ENCODE measurements at places on chromosomes 6 and 20.

GRCh38 chr20:48606841-48607543 lies 220.8 kb downstream of the PREX1 start:
- DNase-seq, result no peak
- H3K4me1 ChIP-seq, result no peaks in the 10 kb centered on the region
- no peaks in the 10 kb centered on the region for H3K36me3 ChIP-seq
- no peak overlapping the region for H3K27ac ChIP-seq

- peaks cover 4% of the 10 kb centered on the region for H3K4me1 ChIP-seq
- no peaks in the 10 kb centered on the region for H3K27me3 ChIP-seq
- no peak overlapping the region for H3K4me3 ChIP-seq
- H3K27ac ChIP-seq, result no peak overlapping the region
- no peaks in the 10 kb centered on the region for H3K36me3 ChIP-seq
Measured at GRCh38 chr6:14726816-14727493, 518.9 kb upstream of the JARID2 start.

DNA sequence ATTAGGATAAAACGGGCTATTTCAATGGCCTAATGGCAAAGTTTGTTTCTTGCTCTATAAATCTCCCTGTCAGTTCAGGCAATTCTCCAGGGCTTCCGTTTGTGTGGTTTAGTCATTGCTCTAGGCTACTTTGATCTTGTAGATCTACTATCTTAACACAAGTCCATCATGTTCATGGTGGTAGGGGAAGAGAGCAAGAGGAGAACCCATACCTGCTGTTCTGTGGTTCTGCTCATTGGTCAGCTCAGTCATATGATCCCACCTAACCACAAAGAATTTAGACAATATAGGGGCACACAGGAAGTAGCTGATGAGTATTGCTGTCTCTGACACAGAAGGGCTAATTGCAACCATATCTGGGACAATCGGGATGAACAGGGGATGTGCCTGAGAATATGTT lies 4.9 kb upstream of the DEK start:
- peaks cover 6% of the 10 kb centered on the region for H3K4me1 ChIP-seq
- H3K27ac ChIP-seq, result no peak overlapping the region
- no peak for DNase-seq
- no peaks in the 10 kb centered on the region for H3K36me3 ChIP-seq
- no peaks in the 10 kb centered on the region for H3K27me3 ChIP-seq

DNA sequence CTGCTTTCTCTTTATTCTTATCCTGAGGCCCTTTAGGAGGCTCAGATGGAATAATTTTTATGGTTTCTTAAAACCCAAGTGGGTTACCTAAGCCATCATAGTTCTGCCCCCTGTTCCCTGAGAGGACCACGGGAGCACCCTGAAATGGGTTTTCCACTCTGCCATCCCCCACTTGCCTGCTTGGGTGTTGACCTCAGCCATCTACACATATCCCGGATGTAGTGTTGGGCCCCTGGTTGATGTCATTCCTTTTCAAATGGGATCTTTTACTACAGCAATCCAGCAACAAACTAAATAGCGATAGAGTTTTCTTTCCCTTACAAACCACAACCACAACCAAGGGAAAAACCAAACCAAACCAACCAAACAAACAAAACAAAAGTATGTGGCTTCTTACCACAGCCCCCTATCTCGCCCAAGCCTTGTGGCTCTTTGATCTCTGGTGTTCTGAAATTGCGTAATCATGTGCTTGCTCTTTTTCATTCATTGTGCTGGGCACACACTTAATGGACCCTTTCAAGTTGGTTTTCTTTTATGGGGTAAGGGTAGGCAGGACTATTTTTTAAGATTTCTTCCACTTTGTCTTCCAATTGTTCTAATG lies 154.9 kb downstream of the ESR1 start:
- H3K27ac ChIP-seq, result no peak overlapping the region
- H3K4me3 ChIP-seq, result no peak overlapping the region
- no peaks in the 10 kb centered on the region for H3K27me3 ChIP-seq
- no peaks in the 10 kb centered on the region for H3K36me3 ChIP-seq
- H3K4me1 ChIP-seq, result no peaks in the 10 kb centered on the region
- DNase-seq, result no peak

DNA sequence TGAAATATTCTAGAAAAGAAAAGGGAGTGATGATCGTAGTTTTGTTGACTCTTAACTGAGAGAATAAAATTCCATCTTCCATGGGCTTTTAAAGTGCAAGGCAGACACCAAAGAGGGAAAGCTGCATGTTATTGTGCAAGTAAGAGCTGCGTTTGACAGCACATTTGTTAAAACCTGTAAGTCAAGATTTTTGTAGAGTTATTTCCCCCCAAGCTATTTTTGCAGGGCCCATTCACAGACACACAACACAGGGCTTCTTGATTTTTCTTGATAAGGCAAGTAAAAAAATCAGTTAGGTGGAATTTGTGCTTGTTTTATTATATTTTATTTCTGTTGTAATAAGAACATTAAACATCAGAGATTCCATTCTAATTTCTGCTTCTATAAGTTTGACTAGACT lies 13.8 kb downstream of the CFAP206 start:
- H3K4me1 ChIP-seq, result no peaks in the 10 kb centered on the region
- no peaks in the 10 kb centered on the region for H3K27me3 ChIP-seq
- no peak for DNase-seq
- H3K36me3 ChIP-seq, result no peaks in the 10 kb centered on the region

- no peaks in the 10 kb centered on the region for H3K36me3 ChIP-seq
- H3K4me3 ChIP-seq, result no peak overlapping the region
- H3K4me1 ChIP-seq, result peaks cover 19% of the 10 kb centered on the region
- H3K27ac ChIP-seq, result no peak overlapping the region
Measured at GRCh38 chr6:14641423-14642135, 524.0 kb downstream of the CD83 start.

DNA sequence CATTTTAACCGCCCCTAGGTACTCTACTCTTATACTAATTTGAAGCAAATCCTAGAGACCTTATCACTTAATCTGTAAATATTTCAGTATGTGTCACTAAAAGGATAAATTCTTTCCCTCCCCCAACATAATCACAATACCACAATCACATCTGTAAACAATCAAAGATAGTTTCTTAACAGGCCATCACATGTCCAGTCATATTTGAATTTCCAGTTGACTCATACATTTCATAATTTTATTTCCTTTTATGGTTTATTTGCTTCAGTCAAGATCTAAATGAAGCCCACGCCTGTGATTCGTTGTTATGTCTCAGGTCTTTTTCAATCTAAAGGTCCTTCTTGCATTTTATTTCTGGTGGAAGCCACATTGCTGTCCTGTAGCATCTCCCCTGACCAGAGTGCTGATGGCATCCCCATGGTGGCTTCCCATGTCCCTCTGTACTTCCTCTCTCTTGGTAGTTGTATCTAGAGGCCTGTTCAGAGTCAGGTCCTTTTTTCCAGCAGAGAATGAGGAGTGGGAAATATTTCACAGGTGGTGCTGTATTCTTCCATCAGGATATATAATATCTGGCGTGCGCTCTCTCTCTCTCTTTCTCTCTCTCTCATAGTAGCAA lies 128.6 kb upstream of the SLC22A23 start:
- no peak overlapping the region for H3K27ac ChIP-seq
- no peaks in the 10 kb centered on the region for H3K36me3 ChIP-seq
- no peak overlapping the region for H3K4me3 ChIP-seq
- H3K4me1 ChIP-seq, result no peaks in the 10 kb centered on the region
- no peak for DNase-seq

DNA sequence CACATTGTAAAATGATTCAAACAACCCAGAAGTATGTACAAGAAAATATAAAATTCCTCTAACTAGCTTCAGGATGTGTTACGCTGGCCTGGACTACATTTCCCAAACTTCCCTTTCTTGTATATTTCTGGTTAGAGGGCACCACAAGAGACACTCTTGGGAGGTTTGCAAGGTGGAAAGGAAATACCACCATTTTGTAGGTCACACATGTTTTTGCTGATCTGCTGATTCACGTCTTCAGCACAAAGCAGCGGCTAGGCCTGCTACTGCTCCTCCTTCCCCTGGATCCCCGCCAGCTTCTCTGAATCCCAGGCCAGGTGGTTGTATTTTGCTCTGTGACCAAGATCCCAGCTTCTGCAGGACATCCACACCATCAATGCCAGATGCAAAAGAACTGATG lies 104.2 kb downstream of the AGPAT4 start:
- H3K27ac ChIP-seq, result no peak overlapping the region
- peaks cover 27% of the 10 kb centered on the region for H3K4me1 ChIP-seq
- peaks cover 15% of the 10 kb centered on the region for H3K36me3 ChIP-seq
- H3K27me3 ChIP-seq, result no peaks in the 10 kb centered on the region

- H3K27me3 ChIP-seq, result no peaks in the 10 kb centered on the region
- no peaks in the 10 kb centered on the region for H3K36me3 ChIP-seq
- H3K4me1 ChIP-seq, result peaks cover 3% of the 10 kb centered on the region
- no peak overlapping the region for H3K4me3 ChIP-seq
- no peak overlapping the region for H3K27ac ChIP-seq
Measured at GRCh38 chr6:125658759-125659431, 90.5 kb upstream of the HEY2 start.

All from esophagus muscularis mucosa (tissue), 4 donors.